ENCODE measurements at places on chromosomes 6 and 20.

DNA sequence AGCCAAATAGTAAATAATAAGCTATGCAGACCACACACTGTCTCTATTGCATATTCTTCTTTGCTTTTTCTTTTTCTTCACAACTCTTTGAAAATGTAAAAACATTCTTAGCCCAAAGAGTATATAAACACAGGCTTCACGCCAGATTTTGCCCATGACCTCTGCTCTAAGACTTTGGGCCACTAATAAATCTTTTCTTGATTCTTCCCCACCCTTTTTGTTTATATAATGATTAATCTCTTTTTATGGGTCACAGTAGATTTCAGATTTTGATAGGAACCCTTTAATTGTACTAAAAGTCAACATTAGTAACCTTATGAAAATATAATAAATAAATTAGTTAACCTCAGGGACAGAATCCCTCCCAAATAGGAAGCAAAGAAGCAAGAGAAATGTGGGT, 15.8 kb upstream of the ENPP5 start:
- DNase-seq: no peak

DNA sequence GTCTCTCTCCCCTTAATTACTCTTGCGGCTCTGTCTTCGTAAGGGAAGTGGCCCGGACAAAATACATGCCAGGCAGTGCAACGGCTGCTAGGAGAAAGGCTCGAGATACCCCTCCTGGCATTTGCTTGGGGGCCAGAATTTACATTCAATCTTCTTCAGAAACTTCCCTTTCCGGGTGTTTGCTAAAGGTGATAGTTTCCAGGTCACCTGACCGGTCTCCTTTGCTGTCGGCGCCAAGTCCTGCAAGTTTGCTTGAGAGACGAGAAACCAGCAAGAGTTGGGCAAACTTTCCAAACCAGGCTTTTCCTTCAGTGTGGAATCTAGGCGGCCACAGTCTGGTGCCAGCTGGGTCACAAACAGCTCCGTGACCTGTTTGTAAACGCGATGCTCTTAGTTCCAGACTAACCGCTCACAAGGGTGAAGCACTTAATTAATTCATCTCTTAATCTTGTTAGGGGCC, 563 bp upstream of the SRSF3 start:
- no peak for DNase-seq

DNA sequence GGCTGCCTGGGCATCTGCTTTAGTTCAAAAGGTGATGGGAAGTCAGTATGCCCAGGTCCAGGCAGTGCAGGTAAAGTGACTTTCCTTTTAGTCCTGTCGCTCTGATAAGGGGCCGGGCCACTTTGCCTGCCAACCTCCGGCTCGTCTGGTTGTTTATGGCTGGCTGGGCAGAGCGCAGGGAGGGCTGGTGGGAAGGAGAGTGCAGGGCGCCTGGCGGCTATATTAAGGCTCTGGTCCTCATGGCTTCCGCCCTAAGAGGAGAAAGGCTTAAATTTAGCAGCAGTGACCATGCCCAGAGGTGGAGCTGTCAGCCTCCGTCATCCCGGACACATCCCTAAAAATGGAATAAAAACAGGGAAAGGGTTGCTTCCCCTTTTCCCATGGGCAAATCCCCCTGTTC, 14.6 kb downstream of the GATA5 start:
- no peak for DNase-seq

GRCh38 chr6:136226674-136227377, 23.3 kb downstream of the MTFR2 start:
- DNase-seq: no peak

GRCh38 chr20:32336918-32337347, 21.2 kb upstream of the ASXL1 start:
- no peak for DNase-seq

GRCh38 chr6:17305219-17306001, 24.2 kb downstream of the RBM24 start:
- no peak for DNase-seq

DNA sequence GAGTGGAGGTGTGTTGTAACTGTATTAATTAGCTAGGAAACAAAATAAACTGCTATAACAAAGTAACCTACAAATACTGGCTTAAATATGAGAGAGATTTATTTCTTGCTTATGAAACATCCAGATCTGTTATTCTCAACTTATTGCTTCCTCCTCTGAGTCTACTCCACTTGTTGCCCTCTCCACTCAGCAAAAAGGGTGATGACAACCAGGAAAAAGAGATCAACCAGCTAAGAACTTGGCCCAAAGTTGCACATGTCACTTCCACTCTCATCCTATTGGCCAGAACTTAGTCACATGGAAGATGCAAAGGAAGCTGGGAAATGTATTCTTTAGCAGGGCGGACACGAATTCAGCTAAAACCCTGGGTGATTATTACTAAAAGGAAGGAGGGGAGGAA, 5.2 kb upstream of the TP53RK start:
- no peak for DNase-seq

GRCh38 chr6:125764121-125764671, 14.8 kb downstream of the HEY2 start:
- no peak for DNase-seq

- DNase-seq: no peak
Observed at GRCh38 chr20:33940666-33941065, 53.0 kb upstream of the RALY start.

- no peak for DNase-seq
Observed at GRCh38 chr6:44717431-44717830, 329.9 kb downstream of the CDC5L start.

GRCh38 chr6:130796313-130796905, 30.8 kb upstream of the SMLR1 start:
- DNase-seq: no peak

- DNase-seq: no peak
Observed at GRCh38 chr6:170004585-170005210, 253.3 kb downstream of the ERMARD start.

DNA sequence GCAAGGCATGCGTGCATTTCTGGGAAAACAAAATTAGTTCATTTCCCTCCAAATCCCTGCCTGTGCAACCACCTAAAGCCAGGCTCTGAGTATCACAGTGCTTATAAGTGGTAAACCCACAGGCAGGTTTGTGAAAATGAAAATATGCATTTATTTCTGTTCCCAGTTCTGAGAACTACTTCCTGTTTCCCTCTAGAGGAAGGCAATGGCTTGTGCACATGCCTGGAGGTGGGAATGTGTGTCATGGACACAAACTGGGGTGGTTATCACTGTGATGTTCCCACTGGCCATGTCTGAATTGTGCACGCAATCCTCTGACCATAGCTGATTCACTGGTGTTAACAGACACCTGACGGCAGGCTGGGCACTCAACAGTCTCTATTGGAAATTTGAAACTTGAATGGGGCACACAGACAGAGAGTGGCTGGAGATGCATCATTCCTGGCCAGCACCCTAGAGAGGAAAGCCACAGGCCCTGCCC, 26.3 kb downstream of the FAM110A start:
- no peak for DNase-seq

GRCh38 chr20:54843865-54844264, 368.5 kb downstream of the DOK5 start:
- DNase-seq: no peak

- DNase-seq: no peak
Observed at GRCh38 chr6:6780231-6780630, 191.7 kb downstream of the LY86 start.

DNA sequence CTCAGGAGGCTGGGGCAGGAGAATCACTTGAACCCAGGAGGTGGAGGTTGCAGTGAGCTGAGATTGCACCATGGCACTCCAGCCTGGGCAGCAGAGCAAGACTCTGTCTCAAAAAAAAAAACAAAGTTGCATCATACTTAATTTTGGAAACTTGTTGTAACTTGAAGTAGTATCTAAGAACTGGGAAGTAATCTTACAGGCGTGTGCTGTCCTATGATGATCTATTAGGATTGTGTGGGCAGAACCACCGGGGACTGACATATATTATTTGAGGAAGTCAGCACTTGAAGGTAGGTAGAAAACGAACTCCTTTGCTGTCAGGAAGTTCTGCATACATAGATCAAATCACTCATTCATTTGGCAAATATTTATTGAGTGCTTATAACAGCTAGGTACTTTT, 188.5 kb downstream of the ZNF217 start:
- no peak for DNase-seq

DNA sequence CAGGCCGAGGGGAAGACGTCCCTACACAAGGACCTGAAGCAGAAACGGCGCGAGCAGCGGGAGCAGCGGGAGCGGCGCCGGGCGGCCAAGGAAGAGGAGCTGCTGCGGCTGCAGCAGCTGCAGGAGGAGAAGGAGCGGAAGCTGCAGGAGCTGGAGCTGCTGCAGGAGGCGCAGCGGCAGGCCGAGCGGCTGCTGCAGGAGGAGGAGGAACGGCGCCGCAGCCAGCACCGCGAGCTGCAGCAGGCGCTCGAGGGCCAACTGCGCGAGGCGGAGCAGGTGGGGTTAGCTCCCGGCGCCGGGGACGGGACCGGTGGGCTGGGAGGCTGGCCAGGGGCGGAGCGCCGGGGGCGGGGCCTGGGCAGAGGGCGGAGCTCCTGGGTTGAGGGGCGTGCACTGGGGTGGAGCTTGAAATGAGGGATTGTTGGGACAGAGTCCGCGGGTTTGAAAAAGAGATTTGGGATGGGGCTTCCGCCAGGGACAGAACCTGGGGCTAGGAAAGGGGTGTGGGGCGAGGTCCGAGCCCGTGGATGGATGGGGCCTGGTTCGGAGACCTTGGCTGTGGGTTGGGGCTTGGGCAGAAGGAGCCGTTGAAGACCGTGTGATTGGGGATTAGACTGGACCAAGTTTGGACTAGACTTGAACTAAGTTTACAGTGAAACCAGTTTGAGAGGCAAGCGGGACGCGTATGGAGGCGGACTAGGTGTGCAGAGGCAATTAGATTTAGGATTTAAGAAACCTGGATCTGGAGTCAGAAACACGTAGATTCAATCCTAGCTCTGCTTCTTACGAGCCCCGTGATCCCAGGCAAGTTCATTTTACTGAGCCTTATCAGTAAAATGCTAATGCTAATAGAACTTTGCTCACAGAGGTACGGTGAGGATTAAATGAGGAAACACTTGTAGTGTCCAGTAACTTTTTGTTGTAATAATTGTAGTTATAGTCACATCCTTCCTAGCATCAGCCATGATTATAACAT, 20.9 kb downstream of the DEF6 start:
- no peak for DNase-seq

GRCh38 chr20:45338121-45339030, 9.8 kb downstream of the SDC4 start:
- no peak for DNase-seq

DNA sequence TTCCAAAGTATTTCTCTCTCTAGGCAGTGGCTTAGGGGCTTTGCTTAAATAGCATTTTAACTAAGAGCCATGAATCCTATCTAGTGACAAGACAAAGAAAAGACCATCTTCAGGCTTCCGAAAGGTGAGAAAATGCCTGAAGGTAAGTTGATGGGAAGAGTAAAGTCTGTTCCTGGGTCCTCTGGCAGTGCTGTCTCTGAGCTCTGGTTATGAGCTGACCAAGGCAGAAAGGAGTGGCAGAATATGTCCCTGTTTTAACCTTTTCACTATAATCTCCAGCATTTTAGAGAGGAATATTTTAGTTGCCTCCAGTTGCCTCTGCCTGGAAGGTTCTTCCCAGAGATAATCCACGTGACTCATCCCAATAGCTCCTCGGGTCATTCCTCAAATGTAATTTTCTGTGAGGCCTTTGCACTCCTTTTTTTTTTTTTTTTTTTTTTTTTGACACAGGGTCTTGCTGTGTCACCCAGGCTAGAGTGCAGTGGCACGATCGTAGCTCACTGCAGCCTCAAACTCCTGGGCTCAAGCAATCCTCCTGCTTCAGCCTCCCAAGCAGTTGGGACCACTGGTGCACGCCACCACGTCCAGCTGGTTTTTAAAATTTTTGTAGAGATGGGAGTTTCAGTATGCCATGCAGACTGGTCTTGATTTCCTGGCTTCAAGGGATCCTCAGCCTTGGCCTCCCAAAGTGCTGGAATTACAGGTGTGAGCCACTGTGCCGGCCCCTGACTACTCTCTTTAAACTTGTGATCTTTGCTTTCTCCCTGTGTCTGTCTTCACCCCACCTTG, 3.7 kb upstream of the ARMH2 start:
- DNase-seq: no peak

GRCh38 chr20:56752274-56752673, 123.2 kb downstream of the TFAP2C start:
- DNase-seq: no peak

DNA sequence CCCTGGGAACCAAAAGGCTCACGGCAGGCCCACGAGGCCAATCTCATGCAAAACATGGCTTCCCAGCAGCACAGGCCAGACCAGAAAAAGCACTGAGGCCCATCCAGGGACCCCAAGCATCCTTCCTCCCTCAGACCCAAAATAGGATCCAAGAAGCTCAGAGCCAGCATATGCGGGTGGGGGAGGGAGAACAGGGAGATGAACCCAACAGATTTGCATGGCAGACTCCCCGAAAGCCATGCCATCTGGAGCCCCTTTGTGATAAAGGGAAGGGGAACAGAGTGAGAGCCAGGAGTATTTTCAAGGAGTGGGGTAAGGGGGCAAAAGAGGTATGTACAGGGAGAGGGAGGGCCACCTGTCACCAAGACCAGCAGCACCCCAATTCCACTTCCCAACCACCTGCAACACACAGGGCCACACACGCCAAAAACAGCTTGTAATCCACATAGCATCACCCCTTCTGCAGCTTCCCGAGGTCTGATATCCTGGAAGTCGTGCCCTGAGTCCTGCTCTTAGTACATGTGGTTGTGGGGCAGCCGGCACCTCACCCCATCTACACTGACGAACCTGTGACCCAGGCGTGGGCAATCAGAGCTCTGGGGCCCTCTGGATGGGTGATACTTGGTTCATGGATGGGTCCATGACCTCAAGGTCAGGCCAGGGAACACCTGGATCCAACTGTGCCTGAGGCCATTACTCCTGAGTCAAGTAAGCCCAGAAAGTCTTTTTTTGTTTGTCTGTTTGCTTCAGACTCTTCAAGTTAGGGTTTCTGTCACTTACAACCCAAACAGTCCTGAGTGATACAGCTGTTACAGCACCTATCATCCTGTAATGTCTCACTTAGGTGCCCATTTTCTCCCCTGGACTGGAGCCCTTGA, 24.4 kb downstream of the PREX1 start:
- no peak for DNase-seq

DNA sequence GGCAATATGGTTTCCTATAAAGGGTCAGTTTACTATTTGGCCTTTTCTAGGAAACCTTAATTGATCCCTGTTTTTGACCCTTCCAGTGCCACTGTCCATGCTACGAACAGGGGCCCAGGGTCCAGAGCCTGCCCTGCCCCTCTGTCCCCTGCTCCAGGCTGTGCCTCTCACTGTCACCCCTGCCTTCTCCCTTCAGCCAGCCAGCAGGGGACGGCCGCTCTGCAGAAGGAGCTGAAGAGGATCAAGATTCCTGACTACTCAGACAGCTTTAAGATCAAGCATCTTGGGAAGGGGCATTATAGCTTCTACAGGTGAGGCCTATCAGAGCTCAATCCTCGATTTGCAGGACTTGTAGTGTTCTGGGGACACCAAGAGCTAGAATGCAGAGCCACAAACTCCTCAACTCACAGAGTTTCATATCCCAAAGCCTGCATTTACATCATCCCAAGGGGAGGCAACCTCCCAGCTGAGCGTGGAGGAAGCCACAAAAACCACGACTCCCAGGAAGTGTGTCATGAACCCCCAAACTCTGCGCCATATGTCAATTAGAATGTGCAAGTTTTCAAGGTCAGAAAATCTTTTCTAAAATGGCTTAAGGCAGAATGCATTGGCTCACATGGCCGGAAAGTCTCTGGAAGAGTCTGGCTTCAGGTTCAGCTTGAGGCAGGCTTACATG, 3.6 kb downstream of the BPI start:
- DNase-seq: no peak

- no peak for DNase-seq
Observed at GRCh38 chr20:37901654-37902503, 1.0 kb upstream of the VSTM2L start.
